ENCODE measurements at places on chromosomes 2 and 18.

DNA sequence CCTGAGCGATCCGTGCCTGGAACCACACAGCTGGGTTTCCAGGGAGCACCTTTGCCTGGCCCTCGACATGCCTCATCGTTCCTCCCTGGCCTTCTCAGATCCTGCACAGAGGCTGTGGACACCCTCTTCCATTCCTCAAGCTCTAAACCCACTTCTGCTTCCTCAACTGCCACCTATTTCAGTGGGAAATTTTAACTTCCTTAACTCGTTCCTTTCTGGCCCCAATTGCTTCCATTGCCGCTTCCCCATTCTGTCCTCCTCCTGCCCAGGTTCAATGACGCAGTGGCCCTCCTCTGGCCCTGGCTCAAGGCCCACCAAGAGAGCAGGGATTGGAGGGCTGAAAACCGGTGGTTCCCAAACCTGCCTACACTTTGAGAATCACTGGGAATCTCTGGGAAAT lies 4.8 kb upstream of the B3GNT7 start:
- no peak for DNase-seq

- no peak for DNase-seq
Observed at GRCh38 chr2:11891028-11891427, 144.6 kb downstream of the LPIN1 start.

GRCh38 chr2:192043216-192043870 lies 151.4 kb downstream of the TMEFF2 start:
- DNase-seq = no peak

DNA sequence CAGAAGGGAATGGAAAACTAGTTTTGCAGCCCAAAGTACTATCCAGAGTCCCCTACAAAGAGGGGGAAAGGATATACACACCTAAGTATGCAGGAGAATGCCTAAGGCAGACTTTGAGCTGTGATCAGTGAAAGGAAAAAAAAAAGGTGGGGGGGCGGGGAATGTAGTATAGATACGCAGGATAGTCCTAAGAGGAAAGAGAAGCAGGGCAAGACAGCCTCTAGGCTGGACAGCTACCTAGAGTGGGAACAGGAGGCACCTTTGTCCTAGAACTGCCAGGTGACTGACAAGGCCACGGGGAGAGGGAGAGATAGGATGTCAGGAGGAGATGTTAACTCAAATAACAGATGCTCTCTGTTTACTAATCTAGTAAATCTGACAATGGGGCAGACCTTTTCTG lies 6.0 kb downstream of the REEP1 start:
- no peak for DNase-seq

DNA sequence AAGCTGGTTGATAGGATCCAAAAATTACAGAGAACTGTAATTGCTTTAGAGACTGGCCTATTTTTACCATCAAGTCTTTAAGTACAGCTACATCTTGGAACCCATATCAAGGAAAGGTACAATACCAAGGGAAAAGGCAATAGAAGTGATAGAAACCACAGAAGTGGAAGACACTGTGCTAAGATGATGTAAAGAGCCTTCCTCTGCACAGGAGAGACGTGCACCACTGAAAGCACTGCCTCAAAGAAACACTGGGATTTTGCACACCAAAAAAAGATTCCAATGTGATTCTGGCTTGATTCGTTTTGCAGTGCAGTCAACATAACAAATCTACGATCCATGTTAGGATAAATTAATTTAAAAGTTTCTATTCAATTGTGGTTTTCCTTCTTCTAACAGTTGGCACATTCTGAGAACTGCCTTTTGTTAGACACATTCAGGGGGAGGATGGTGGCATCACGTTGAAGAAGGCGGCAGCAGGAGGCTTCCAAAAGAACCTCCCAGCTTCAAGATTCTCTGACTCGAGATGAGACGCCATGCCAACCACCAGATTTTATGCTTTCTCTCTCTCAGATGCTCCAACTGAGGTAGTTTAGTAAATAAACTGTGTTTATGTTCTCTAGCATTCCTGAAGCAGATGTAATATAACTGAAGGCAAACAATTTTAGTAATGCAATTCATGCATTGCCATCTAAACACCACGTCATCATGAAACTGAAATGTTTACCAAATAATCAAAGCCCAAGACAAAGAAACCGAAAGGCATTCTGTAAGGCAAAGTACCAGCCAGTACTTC lies 102.9 kb downstream of the BCL2 start:
- DNase-seq = no peak

GRCh38 chr18:64287926-64288325 lies 139.0 kb upstream of the LINC00305 start:
- no peak for DNase-seq

GRCh38 chr2:235049069-235049468 lies 97.3 kb downstream of the SH3BP4 start:
- DNase-seq = no peak

GRCh38 chr2:138622613-138623012 lies 121.0 kb downstream of the SPOPL start:
- DNase-seq = no peak

GRCh38 chr2:1591978-1592907 lies 152.1 kb downstream of the PXDN start:
- DNase-seq = no peak

- DNase-seq = no peak
Observed at GRCh38 chr2:38152913-38153312, 77.0 kb upstream of the CYP1B1 start.

Data from keratinocyte (primary cell).